Astrocyte of the spinal cord (primary cell): ENCODE measurements at places on chromosomes 12 and 14.
A peak's percentile ranks its signal among the peaks of the same experiment; 100 is the strongest.

GRCh38 chr12:49804821-49805220 lies 23.4 kb downstream of the NCKAP5L start:
- DNase-seq = no peak

GRCh38 chr14:73862480-73862879 lies 10.8 kb downstream of the PTGR2 start:
- no peak for DNase-seq

DNA sequence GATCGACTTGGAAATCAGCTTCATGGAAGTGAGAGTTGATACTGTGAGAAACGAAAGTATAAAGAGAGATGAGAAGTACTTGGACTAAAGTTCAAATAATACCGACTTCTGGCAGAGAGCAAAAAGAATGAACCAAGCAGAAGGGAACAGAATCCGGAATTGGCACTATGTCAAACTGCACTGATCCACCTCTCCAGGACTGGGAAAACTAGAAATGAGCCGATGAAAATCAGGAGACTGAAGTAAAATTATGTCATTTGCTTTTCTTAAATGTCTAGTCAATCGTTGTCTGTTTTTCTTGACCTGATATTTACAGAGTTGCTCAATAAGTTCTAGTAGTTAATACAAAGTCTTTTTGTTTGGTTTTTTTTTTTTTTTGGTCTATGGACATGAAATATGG lies 163.0 kb upstream of the FOXG1 start:
- no peak for DNase-seq

GRCh38 chr14:64704743-64705380 lies 638 bp downstream of the PLEKHG3 start:
- DNase-seq = no peak

DNA sequence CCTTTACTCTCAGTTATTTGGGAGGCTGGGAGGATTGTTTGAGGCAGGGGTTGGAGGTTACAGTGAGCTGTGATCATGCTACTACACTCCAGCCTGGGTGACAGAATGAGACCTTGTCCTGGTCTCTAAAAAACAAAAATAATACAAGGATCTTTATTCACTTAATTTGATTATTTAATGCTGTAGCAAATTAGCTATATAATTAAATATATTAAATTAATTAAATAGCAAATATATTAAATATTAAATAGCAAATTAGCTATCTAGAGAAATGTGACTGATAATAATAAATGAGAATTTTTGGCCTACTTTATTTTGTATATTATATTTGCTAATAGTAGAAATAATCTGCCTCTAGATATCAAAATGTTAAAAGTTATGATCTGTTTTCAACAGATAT lies 298.8 kb upstream of the NAV3 start:
- no peak for DNase-seq

DNA sequence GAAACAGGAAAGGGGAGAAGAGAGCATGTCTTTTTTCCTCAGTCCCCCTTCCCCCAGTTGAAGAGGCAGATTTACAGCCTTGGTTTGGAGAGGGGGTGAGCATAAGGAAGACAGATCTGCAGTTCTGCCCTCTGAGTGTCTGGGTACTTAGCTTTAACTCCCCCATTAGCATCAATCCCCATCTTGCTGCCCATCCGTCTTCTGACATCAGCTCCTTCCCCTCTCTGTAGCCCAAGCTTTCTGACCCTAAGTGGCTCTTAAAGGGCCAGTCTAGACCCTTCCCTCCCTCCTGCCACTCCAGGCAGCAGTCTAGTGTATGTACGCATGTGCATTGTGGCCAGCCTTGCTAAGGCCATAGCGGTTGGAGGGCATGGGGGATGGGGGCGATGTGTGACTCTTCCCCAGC lies 7.3 kb downstream of the GPR84 start:
- no peak for DNase-seq

GRCh38 chr12:129152351-129153104 lies 299.2 kb downstream of the GLT1D1 start:
- no peak for DNase-seq

DNA sequence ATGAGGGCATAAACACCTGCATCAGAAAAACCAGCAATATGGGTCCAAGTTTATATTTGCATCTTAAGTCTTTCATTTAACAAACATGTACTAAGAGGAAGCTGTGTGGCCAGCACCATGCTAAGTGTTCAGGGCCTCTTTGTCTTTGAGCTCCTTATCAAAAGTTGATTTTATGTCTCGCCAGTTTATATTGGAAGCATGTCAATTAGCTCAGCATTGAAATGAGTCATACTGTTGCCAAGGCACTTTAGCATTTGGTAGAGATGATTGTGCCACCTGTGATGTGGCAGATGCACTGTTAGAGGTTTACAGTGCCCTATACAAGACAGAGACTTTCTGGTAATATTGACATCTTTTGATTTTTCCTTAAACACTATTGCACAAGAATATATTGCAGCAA lies 68.5 kb downstream of the BHLHE41 start:
- DNase-seq = peak; percentile 65

DNA sequence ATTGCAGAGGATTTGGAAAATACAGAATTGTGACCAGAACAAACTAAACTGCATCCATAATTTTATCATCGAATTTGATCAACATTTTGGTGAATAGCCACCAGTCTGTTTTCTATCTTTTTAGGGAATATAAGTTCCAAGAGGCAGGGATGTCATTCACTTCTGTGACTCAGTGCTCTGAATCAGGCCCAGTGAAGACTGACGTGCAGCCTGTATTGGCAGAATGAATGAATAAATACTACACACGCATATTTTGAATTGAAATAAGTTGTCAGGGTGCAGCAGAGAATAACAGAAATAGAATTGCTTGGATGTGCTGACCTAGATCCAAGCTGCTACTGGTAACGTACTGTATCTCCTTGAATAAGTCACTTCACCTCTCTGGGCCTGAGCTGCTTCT lies 1.3 kb upstream of the EMP1 start:
- no peak for DNase-seq

GRCh38 chr12:46555406-46555852 lies 182.9 kb upstream of the SLC38A2 start:
- peak; percentile 87 for DNase-seq

- DNase-seq = no peak
Measured at GRCh38 chr12:18703911-18704310, 33.9 kb downstream of the PLCZ1 start.

DNA sequence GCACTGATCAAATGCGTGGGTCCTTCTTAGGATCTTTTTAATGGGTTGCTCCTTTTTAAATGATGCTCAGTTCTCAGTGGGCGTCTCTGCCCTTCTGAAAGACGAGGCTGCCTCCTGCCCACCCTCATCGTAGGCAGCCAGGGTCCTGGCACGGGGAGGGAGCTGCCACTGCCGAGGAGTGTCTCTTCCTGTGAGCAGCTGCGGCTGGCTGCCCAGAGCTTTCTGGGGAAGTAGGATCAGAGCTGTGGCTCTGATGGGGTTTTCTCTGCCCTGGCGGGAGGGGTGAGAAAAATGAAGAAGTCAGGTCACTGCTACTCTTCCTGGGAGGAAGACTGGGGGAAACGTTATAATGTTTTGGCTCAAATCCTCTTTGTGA lies 31.1 kb upstream of the BEGAIN start:
- no peak for DNase-seq

- DNase-seq = peak; percentile 42
Measured at GRCh38 chr12:2138871-2139308, 86.1 kb downstream of the CACNA1C start.

GRCh38 chr12:18415227-18415626 lies 153.9 kb downstream of the PIK3C2G start:
- no peak for DNase-seq

DNA sequence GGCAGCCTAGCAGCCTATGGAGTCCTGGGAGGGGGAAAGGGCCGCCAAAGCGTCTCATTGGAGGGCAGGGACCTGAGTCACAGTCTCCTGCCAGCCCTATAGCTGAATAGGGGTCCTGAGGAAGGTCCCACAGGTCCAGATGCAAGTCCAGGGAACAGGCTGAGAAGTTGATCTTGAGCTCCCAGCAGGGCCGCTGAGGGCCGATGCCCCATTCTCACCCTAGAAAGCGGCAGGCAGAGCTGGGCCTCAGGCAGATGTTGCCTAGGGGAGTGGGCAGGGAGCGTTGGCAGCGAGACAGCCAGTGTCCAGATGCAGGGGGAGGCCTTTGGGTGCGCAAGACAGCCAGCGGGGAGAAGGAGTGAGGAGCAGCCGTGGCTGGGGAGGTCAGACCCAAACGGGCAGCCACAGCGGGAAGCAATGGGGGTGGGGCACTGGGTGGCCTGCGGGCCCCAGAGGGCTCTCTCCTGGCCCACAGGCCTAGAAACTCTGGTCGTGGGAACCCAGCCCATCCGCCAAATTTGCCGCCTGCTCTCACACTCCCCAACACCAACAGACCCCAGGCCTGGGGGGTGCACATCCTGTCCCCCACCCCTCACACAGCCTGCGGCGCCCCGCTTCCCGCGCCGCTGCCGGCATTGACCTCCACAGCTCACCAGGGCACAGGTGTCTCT lies 1.1 kb downstream of the HDAC7 start:
- DNase-seq = peak; percentile 32

DNA sequence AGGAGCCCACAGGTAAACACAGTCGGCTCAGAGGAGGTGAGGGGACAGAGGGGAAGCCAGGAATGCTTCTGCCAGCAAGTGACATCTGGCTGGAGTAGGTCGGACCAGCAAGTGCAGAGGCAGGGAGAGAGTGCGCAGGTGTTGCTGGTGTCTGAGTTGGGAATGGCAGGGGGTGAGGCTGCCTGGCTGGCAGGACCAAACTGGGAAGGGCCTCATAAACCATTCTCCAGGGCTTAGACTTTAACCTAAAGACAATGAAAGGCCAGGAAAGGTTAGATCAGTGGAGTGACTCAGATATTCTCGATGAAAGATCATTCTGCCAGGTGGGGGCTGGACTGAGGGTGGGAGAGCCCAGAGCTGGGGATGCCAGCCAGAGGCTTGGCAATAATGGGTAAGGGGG lies 66.4 kb downstream of the ITPK1 start:
- DNase-seq = no peak

GRCh38 chr12:90543841-90544240 lies 411.1 kb downstream of the CCER1 start:
- DNase-seq = peak; percentile 30

GRCh38 chr12:128852026-128852698 lies 1.1 kb upstream of the GLT1D1 start:
- DNase-seq = no peak

DNA sequence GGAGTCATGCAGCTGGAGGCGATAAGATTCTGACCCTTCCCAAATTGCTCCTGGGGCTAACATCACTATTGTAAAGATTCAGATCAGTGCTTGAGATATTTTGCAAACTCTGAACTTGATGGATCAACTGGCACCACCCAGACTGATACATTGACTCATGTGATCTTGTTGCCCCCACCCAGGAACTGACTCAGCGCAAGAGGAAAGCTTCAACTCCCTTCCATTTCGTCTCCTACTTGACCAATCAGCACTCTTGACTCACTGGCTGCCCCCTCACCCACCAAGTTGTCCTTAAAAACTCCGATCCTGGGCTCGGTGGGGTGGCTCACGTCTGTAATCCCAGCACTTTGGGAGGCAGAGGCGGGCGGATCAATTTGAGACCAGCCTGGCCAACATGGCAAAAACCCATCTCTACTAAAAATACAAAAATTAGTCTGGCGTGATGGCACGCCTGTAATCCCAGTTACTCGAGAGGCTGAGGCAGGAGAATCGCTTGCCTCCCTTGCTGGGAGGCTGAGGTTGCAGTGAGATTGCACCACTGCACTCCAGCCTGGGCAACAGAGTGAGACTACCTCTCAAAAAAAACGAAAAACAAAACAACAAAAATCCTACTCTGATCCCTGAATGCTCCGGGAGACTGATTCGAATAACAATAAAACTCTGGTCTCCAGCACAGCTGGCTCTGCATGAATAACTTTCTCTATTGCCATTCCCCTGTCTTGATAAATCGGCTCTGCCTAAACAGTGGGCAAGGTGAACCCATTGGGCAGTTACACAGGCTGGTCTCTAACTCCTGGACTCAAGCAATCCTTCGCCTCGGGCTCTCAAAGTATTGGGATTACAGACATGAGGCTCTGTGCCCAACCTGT lies 9.8 kb upstream of the ARF6 start:
- no peak for DNase-seq

GRCh38 chr14:26765301-26765700 lies 167.5 kb upstream of the NOVA1 start:
- no peak for DNase-seq

- DNase-seq = peak; percentile 87
Measured at GRCh38 chr14:37623426-37623951, 28.1 kb downstream of the TTC6 start.

- peak; percentile 43 for DNase-seq
Measured at GRCh38 chr12:24229031-24229700, 279.7 kb upstream of the SOX5 start.

DNA sequence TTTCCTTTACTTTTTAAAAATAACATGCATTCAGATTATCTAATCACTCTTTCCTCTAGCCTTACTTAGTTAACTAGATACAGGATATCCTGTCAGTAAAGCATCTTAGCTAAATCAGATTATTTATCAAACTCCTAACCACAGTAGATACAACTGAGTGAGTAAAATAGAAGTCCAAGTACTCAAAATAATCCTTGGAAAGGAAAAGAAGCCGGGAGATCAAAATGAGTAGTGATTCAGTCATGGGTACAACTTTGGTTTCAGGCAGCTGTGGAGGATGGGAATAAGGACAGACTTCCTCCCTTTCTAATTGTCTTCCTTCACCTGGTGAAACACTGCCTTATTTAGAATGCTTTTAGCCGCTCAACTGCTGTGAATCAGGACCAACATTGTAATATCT lies 29.4 kb downstream of the GNG2 start:
- DNase-seq = no peak

DNA sequence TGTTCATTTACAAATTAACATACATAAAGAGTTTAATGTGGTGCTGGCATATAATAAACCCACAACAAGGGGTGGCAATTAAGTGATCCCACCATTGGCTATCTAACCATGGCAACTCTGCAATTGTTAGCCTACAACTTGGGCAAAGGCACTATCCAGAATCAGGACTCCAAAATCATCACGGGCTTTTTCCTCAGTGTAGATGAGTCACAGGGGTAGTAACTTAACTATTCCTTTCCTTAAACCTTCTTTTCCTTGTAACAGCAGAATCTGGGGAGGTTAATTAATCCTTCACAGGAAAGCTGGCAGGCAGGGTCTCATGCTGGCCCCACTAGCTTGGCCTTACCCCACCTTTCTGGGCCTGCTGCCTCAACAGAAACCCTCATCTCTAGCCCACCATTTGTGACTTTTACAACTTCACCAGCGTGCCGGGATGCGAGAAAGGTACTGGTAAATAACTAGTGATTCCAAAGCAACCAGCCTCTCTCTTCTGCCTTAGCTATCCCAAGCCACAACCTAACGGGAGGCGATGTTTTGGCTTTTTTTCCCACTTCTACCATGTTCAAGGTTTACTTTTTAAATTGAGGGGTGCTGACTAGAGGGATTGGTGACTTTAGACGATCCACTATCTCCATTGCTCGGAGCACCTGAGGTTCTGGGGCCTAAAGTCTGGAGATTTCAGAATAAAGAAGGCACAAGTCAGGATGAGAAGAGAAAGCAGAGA lies 744 bp downstream of the ATP5MC2 start:
- DNase-seq = no peak

- DNase-seq = no peak
Measured at GRCh38 chr14:92650581-92651105, 97.8 kb downstream of the LGMN start.

- no peak for DNase-seq
Measured at GRCh38 chr14:101460986-101461750, 100.1 kb upstream of the DIO3 start.
